M059J (cell line): ENCODE measurements at places on chromosomes 1 and 21.

DNA sequence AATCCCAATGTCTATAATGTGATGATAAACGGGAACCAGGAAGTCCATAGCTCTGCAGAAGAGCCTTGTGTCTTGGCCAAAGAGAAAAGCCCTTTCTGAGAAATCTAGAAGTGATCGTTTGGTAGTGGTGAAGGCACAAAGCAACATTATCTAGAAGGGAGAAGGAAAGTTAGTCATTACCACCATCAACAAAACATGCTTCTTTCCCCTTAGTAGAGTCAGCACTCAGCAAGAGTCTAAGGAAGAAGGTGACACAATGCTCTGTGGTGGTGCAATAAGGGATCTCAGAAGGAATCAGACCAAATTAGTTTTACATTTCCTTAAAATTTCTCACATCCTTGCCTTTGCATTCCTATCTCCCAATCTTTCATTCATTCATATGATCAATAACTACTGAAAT, 134.4 kb upstream of the PRDX6 start:
- DNase-seq: no peak

- DNase-seq: peak; percentile 70
Measured at GRCh38 chr1:21937372-21938121, 437 bp upstream of the HSPG2 start.

GRCh38 chr1:150065184-150065871, 2.2 kb upstream of the VPS45 start:
- DNase-seq: peak; percentile 76

DNA sequence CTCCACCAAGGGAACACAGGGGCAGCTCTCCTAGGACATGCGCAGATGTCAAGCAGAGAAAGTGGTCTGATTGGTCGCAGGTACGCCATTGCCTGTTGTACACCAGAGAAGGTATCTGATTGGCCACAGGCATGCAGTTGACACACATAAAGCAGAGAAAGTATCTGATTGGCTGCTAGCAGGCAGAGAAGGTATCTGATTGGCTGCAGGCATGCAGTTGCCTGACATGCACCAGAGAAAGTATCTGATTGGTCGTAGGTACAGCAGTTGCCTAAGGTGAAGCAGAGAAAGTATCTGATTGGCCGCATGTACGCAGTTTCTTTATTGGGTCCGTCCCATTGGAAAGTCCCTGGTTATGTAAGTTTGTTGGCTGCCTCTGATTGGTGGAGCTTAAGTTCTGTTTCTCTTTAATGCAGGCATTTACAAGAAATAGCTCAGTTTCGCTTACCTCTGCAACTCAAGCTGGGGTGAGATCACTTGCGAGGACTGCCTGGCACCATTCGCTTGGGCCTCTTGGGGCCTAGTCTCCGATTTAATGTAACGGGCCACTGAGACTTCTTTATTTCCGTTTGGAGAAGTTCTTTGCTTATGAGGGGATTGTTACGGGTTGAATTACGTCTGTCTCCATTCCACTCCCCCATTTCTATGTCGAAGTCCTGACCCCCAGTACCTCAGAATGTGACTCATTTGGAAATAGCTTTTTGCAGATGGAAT, 74.2 kb downstream of the SIK1 start:
- peak; percentile 28 for DNase-seq

GRCh38 chr1:17732475-17732874, 22.7 kb upstream of the ACTL8 start:
- peak; percentile 65 for DNase-seq

GRCh38 chr1:110604586-110605148, 1.5 kb downstream of the KCNA2 start:
- no peak for DNase-seq
